ENCODE measurements at places on chromosomes 1 and 21.

DNA sequence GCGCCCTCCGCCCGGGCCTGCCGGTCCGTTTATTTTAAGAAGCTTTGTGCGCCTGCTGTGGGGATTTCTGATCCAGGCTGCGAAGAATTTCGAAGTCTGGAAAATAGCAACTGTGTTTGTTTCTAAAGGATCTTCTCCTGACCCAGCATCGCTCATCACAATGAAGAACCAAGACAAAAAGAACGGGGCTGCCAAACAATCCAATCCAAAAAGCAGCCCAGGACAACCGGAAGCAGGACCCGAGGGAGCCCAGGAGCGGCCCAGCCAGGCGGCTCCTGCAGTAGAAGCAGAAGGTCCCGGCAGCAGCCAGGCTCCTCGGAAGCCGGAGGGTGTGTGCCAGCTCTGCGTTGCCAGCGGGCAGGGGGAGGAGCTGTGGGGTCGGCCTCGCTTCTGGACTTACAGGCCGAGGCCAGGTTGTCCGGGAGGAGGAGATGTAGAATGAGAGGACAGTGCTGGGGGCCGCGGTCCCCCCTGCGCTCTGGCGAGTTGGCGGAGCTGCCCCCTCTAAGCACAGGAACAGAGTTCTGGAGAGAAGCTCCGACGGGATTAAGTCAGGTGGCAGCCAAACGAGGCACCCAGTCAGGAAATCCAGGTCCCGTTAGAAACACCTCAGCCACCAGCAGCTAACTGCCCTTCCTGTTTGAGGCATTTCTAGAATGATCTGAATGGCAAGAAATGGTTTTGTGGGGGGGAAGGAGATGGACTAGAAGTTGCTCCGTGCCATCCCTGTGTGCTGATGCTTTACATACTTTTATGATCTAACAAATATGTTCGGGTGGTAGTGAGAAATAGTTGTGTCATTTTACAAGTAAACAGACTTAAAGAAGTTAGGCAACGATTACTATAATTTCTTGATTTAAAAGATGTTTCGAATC lies 948 bp downstream of the TXLNA start:
- DNase-seq = no peak

GRCh38 chr1:54409156-54410142 lies 3.3 kb upstream of the SSBP3 start:
- DNase-seq = no peak

DNA sequence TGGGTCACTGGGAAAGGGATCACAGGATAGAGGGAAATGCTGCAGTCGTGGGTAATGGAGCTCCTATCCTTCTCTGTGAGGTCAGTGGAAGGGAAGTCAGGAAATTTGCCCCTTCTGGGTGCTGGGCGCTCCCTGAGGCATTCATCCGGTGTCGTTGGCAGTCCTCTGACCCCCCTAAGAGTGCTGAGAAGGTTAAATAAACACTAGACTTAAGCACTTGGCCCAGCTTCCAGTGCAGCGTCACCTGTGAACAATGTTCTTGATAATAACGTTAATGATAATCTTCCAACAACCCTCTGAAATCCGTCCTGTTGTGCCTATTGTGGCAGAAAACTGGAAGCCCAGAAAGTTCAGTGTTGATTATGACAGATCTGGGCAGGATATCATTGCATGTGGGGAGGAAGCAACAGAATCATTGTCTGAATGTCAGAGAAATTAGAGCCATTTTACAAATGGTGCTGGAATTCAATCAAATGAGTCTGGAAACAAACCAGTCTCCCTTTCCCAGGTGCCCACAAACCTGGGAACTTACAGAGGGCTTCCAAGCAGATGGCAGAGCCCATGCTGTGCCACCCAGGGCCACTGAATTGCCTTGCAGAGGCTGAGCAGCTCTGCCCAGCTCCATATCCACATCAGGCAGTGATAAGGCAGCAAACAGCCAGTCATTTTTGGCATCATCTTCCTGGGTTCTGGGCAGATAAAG lies 216.8 kb downstream of the KAZN start:
- DNase-seq = no peak

- DNase-seq = no peak
Measured at GRCh38 chr1:80896781-80897356, 903.9 kb upstream of the ADGRL2 start.

DNA sequence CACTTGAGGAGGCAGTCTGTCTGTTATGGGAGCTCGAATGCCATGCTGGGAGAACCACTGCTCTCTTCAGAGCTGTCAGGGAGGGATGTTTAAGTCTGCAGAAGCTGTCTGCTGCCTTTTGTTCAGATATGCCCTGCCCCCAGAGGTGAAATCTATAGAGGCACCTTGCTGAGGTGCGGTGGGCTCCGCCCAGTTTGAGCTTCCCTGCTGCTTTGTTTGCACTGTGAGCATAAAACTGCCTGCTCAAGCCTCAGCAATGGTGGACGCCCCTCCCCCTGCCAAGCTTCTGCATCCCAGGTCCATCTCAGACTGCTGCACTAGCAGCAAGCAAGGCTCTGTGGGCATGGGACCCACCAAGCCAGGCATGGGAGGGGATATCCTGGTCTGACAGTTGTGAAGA lies 247.5 kb downstream of the LMX1A start:
- DNase-seq = no peak

GRCh38 chr1:172451002-172451443 lies 7.2 kb upstream of the PIGC start:
- DNase-seq = no peak

GRCh38 chr21:31275901-31276300 lies 68.2 kb downstream of the TIAM1 start:
- no peak for DNase-seq

- no peak for DNase-seq
Measured at GRCh38 chr1:171081314-171081753, 9.4 kb upstream of the FMO3 start.

- DNase-seq = no peak
Measured at GRCh38 chr1:7234471-7234755, 449.2 kb downstream of the CAMTA1 start.

DNA sequence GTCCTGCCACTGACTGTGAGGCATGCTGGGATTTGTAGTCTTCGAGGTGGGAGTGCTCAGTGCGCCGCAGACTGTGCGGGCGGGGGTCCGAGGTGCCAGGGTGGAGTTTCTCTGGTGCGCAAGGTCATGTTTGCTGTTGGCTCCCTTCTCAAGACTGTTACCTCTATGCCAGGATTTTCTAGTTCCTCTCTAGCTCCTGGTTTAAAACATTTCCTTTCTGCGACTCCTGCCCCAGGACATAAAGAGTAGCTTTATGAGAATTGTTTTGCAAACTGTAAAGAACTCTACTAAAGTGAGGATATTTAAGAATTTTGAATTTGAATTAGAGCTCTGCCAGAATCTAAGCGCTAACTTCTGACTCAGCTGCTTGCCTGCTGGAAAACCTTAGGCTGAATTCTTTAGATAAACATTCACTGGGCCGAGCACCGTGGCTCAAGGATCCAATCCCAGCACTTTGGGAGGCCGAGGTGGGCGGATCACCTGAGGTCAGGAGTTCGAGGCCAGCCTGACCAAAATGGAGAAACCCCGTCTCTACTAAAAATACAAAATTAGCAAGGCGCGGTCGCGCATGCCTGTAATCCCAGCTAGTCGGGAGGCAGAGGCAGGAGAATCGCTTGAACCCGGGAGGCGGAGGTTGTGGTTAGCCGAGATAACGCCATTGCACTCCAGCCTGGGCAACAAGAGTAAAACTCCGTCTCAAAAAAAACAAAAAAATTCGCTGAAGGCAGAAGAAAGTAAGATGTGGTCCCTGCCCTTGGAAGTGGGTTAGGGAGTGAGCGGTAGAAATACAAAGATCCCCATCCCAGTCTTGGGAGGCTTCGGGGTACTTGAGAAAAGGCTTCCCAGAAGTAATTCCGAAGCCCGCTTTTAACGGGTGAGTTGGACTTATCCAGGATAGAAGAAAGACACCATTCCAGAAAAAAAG lies 992 bp upstream of the USP48 start:
- no peak for DNase-seq

DNA sequence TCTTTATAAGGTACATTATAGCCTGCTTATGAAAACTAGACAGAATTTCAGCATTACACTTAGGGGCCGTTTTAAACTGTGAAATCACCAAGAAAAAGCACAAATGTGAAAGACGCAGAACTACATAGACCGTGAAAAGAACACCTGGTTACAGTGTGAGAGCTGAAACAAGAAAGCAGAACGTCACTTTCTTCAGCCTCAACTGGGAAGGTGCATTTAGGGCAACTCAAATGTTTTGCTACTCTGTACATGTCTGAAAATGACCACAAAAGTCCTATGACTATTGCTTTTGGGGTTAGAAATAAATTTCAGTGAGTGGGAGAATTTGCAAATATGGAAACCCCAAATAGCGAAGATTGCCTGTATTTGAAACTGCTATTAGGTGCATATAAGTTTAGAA lies 268.7 kb downstream of the OLFM3 start:
- no peak for DNase-seq

- DNase-seq = no peak
Measured at GRCh38 chr1:208631506-208631905, 387.3 kb upstream of the PLXNA2 start.

Data from GM18507 (cell line).